ENCODE measurements at places on chromosomes 4 and X.

- DNase-seq: no peak
Measured at GRCh38 chr4:336099-336892, 1.3 kb upstream of the ZNF141 start.

DNA sequence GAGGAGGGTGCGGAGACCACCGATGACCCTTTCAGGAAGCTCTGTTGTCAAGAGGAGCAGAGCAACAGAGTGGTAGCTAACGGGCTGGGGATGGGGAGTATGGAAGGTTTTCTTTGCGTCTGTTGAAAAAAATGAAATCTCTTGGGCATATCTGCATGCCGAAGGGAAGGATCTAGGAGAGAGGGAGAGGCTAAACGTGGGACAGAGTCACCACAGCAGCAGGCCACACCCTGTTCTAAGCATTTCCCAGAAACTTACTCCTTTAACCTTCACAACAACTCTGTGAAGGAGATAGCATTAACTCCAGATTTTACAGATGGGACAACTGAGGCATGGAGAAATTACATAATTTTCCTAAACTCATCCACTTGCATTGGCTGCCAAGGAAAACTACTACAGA is 71.8 kb upstream of the EXOC1L start:
- no peak for DNase-seq

DNA sequence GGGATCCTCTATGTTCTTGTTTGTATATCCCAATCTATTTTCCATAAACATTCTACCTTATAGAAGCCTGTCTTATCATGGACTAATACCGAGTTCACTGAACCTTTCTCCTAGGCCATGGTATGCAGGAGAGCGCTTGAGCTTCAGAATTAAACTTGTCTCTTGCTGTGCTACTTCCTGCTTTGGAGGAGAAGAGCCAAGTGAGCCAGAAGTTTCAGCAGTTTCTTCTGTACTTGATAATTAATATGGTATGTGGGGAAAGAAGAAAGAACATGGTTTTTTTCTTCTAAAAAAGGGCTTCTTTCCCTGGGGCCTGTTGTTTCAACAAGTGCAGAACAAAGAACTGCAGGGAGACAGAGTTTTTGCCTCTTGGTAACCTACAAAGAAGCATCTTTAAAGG is 172.8 kb downstream of the ATG4A start:
- no peak for DNase-seq

DNA sequence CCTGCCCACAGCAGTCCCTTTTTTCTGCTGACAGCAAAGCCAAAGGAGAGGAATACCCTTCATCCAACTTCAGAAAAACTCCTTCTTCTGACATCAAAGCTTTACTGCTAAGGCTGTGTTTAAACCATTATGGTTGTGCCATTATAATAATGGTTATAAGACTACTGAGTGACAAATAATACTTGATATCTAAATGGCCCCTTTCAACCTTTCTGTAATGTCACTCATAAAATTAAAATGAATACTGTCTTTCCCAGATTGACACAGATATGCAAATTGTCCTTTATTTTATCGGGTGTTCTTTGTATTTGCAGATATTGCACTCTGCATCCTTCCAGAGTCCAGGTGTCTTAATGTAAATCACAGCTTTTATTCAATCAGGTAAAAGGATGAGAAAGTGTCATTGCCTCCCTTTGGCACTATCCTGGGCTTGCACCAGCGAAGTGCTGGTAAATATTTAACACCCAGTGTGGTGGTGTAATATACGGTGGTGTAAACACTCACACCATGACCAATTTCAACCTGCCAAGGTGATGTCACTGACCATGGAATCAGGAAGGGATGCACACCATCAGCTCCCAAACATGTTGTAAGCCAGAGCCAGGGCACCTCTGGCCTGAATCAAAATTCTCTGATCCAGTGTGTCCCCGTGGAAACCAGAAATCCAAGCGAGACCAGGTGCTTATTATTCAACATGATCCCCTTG is 139.4 kb upstream of the TENM3 start:
- DNase-seq: no peak

DNA sequence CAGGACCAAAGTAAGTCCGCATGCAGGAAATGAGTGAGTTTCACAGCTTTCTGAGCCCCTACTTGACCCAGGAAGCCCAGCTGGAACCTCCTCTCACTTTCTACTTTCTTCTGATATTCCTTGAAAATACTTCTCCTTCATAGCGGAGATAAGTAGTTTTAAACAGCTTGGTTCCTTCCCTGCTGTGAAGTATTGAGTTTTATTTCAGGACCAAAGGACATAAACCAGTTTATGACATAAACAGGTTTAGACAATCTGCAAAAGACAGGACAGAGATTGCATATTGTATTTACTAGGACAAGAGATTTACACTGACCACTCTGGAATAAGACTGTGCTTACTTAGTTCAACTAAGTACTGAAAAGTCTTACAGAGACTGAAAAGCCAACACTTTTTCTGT is 54.8 kb downstream of the PAGE2 start:
- no peak for DNase-seq

GRCh38 chrX:83771664-83772063 is 89.3 kb upstream of the CYLC1 start:
- no peak for DNase-seq

DNA sequence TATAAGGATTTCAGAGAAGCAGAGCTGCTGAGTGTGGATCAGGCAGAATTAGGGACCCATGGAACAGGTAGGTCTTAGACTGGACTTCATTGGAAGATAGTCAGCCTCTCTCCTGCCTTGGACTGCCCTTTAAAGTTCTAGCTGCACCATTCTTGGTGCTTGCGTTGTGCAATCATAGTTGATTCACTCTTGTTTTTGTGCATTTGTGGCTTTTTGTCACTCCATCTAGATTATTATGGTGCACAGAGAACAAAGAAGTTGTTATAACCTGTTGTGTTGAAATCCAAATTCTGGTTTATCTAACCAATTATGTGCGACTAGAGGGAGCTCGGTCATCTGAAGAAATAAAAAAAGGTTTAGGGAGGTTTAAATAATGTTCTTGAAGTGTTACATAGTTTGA is 59.3 kb downstream of the JADE1 start:
- no peak for DNase-seq

GRCh38 chrX:109704563-109704962 is 28.5 kb downstream of the ACSL4 start:
- no peak for DNase-seq

DNA sequence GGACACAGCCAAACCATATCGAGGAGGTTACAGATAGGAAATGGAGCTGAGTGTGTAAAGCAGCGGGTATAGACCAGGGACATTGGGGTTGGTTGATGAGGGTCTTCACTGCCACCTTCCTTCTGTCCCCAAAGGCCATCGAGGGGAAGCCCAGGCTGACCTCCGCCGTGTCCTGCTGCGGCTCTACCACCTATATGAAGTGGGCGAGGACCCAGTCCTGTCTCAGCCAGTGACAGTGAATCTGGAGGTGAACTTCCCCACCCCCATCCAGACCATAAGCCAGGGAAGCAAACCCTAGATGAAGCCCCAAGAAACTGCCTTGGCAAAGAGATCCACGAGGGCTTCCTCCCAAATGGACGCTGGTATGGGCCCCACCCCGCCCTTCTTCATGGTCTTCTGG is 23.2 kb upstream of the MRFAP1 start:
- DNase-seq: no peak

- DNase-seq: no peak
Measured at GRCh38 chr4:76738086-76738931, 159.6 kb downstream of the SOWAHB start.

GRCh38 chr4:72243641-72244040 is 211.8 kb downstream of the NPFFR2 start:
- DNase-seq: no peak

- no peak for DNase-seq
Measured at GRCh38 chr4:106238820-106239420, 77.1 kb downstream of the TBCK start.

DNA sequence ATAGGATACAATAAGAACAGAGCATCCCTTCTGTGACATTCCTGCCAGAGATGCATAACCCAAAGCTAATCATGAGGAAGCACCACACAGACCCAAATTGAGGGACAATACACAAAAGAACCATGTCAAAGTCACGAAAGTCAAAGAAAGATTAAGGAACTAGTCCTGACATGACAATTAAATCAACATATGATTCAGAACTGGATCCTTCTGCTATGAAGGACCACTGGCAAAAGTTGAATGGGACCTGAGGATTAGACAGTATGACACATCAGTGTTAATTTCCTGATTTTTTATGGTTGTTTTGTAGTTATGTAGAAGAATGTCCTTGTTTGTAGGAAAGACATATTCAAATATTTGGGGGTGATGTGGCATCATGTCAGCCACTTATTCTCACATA is 13.9 kb downstream of the ACOT9 start:
- DNase-seq: no peak

DNA sequence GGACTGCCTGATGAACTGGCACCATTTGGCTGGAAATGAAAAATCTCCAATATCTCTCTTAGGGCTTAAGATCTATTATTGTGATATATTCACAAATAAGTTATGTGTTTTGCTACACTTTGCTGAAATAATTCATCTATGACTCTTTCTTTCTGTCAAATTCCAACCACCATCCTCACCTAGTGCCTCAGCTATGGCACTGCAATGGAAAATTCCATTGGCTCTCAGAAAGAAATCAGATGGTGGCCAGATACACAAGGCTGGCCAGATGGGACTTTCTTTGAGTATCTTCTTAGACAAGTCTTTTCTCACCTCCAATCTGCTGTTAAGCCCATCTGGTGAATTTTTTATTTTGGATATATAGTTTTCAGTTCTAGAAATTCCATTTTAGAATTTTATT is 28.0 kb downstream of the NAT8L start:
- DNase-seq: no peak

- DNase-seq: no peak
Measured at GRCh38 chr4:104571341-104571740, 76.6 kb upstream of the CXXC4 start.

- no peak for DNase-seq
Measured at GRCh38 chrX:136586386-136586785, 54.4 kb downstream of the VGLL1 start.

GRCh38 chr4:20075248-20075871 is 176.3 kb upstream of the SLIT2 start:
- no peak for DNase-seq

GRCh38 chr4:74453037-74453635 is 8.2 kb downstream of the AREG start:
- no peak for DNase-seq

DNA sequence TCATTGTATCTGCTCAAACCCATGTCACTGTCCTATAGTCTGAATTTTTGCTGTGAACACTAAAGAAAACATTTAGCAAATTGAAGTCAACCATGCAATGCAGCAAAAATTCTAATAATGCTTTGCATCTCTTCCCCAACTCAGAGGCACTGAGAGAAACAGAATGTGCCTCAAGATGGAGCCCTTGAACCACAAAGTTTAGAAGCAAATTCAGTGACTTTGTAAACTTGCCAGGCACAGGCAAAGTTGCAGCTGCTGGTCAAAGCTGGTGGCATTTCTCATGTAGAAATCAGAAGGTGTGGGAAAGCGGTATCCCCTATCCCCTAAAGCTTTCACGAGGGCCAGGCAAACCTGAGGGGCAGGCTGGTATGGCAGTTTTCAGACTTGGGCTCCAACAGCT is 121.7 kb upstream of the DIPK2B start:
- DNase-seq: no peak

DNA sequence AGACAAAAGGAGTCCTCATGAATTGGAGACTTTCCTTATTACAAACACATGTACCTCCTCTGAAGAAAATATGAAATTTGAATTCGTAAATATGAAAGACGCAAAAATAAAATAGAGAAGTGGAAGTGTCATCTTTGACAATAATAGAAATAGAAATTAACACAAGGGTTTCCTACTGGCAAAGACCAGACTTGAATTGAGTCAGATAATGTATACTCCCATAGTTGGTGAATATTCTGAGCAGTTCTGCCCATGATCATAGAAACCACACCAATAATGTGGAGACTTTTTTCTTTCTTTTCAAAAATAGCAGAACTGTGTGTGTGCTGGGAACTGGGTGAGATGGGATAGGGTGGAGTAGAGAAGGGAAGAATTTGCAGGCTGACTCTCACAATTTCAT is 277.7 kb upstream of the TET2 start:
- no peak for DNase-seq

DNA sequence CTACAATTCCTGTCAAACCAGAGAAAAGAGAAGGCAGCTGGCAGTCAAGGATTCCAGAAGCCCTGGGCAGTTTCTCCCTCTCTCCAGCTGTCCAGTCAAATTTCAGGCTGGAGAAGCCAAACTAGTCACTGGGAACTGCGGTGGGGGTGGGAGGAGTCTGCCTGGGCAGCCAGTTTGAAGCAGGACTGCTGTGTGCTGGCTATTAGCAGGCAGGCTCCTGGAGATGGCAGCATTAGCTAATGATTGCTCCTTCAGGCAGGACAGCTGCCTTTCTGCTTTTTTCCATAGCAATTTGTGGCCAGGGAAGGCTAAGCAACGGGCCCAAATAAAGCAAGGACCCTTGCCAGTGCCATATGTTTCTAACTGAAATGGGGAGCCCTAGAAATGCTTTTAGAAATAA is 44.7 kb upstream of the FGF13 start:
- DNase-seq: no peak
